T-cell (primary cell): ENCODE measurements at places on chromosomes 12 and 14.

DNA sequence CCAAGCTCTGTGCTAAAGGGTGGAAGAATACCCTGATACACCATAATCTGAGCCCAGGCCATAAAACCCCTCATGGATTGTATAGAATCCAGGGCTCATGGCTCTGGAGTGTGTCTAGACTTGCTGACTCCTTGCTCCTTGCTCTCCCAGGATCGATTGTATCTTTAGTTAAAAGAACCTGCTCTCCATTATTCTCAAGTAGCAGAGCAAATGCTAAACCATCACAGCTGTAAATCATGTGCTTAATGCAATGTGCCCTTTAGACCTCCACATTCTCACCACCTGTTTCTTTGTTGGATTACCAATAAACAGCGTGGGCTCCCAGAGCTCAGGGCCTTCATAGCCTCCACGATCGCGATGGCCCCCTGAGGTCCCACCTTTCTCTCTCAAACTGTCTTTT lies 411.6 kb upstream of the FBXO33 start:
- no peak for DNase-seq

- no peak for DNase-seq
Observed at GRCh38 chr12:70661466-70662161, 24.4 kb upstream of the PTPRB start.

GRCh38 chr12:68559246-68559645 lies 51.5 kb upstream of the RAP1B start:
- DNase-seq, result no peak

GRCh38 chr12:128969480-128970055 lies 116.3 kb downstream of the GLT1D1 start:
- no peak for DNase-seq

GRCh38 chr14:87960013-87960787 lies 32.8 kb downstream of the GALC start:
- no peak for DNase-seq

DNA sequence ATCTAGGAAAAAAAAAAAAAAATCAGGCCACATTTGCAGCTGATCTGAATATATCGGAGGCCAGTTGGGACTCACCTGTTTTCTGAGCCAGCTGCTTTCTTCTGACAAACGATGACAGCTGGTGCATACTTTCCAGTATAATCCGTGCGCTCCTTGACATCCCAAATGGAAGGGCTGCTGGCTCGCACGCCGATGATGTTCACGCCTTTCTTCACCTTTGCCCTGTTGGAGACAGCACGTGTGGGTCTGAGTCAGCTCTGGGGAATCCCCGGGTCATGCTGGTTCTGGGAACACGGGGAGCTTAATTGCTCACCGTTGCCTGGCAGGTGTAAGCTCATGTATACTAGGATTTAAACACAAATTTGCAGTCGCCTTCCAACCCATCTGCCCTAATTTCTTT lies 372.8 kb downstream of the TMEM132D start:
- DNase-seq, result no peak

DNA sequence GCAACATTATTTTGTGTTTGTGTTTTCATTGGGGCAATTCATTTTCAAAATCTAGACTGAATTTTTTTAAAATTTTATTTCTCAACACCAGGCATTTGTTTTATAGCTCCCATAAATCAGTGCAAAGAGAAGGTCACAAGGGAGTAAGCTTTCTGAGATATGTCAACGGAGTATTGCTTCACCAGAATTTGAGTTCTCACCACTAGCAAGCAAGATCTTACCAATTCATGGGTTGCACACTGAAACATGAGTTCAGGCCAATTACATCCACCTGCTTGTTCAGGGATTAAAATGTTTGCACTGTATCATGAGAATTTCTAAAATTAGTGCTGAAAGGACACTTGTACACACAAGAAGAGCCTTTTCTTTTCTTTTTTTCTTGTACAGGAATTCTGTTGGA lies 121.9 kb downstream of the CAND1 start:
- DNase-seq, result no peak

- no peak for DNase-seq
Observed at GRCh38 chr12:14238221-14238792, 127.2 kb upstream of the ATF7IP start.

GRCh38 chr12:11630046-11630706 lies 19.3 kb upstream of the ETV6 start:
- DNase-seq, result no peak

- DNase-seq, result no peak
Observed at GRCh38 chr14:32009221-32009975, 67.7 kb upstream of the ARHGAP5 start.

- DNase-seq, result no peak
Observed at GRCh38 chr12:124737772-124738635, 125.7 kb downstream of the SCARB1 start.

- no peak for DNase-seq
Observed at GRCh38 chr14:79544698-79545070, 666.6 kb downstream of the DIO2 start.

DNA sequence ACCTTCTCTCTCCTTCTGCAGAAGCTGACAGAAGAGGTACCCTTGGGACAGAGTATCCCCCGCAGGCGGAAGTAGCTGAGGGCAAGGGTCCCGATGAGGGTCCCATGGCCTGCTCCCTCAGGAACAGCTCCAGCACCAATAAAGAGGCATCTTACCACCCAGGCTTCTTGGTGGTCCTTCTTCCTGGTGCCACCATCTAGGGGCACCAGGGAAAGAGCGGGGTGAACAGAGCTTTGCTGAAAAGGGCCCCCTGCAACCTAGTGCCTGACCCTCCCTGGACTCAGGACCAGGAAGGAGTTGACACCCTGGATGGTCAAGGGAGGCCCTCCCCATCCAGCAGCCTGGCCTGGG lies 591 bp upstream of the IRF9 start:
- no peak for DNase-seq

DNA sequence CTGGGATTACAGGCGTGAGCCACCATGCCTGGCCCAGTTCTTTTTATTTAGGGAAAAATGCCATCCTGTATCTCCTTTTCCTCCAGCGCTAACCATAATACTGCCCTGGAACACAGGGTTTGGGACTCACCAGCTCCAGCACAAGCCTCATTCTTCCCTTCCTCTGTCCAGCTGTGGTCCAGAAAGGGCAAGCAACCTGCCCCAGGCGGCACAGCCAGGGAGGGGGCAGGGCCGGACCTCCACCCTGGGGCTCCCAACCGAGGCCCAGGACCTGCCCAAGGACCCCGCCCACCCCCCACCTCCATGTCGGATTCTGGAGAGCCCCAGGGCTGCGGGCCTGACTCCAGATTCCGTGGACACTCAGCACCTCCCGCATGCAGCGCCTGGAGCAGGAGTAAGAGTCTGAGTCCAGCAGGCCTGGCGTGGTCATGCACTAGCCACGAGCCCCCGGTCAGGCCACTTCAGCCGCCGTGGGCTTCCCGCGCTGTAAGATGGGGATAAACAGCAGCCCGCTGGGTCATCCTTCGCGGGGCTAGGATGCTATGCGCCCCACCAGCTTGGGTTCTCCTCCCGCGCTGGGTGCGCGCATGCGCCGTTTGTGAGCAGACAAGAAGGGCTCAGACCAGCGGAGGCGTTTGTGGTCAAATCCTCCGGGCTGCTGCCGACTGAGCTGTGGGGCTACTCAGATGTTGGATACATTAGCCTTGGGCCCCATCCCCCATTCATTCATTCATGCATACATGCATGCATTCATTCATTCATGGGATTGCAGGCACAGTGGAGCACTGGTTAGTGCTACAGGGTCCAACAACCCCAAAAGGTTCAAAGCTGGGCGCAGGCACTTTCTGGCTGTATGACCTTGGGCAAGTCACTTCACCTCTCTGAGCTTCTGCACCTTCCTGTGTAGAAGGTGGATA lies 16.3 kb downstream of the TMEM119 start:
- DNase-seq, result no peak

DNA sequence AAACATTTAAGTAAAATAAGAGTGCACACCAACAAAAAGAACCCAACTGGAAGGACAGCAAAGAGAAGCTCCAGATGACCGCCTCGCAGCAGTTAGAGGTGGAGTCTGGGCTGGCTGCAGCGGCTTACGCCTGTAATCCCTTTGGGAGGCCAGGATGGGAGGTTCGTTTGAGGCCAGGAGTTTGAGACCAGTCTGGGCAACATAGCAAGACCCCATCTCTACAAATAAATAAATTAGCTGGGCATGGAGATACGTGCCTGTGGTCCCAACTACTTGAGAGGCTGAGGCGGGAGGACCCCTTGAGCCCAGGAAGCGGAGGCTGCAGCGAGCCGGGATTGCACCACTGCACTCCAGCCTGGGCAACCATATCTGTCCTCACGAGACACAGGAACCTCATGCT lies 15.2 kb downstream of the LRCOL1 start:
- DNase-seq, result no peak

- no peak for DNase-seq
Observed at GRCh38 chr12:41442896-41443295, 254.8 kb downstream of the PDZRN4 start.

DNA sequence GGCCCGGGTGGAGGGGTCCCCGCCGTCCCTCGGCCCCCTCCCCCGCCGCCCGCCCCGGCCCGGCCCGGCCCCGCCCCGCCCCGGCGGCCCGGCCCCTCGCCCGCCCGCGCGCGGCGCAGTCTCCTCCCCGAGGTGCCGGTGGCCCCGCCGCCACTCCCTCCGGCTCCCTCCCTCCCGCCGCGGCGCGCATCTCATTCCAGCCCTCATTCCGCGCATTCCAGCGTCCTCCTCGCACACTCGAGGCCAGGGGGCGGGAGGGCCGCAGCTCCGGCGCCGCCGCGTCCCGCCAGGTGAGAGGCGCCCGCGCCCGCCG lies at the start of gene TEAD4:
Gene TEAD4 (plus strand): TSS at position 206 of the 313 bp plus-strand sequence.
- no peak for DNase-seq

DNA sequence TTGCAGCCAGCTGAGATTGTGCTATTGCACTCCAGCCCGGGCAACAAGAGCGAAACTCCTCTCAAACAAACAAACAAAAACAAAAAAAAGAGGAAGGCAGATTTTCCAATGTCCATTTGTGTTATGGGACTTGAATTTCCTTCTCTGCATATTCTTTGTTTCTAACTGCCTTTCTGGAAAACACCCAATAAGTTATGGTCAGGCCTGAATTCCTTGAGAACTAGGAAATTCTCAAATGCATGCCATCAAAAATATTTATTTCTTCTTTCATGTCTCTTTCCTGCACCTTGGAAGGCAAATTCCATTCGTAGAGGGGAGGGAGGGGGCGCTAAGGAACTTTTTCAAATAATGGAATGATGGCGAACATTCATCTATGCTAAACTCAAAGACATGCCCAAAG lies 117.6 kb upstream of the TMCC3 start:
- DNase-seq, result no peak

DNA sequence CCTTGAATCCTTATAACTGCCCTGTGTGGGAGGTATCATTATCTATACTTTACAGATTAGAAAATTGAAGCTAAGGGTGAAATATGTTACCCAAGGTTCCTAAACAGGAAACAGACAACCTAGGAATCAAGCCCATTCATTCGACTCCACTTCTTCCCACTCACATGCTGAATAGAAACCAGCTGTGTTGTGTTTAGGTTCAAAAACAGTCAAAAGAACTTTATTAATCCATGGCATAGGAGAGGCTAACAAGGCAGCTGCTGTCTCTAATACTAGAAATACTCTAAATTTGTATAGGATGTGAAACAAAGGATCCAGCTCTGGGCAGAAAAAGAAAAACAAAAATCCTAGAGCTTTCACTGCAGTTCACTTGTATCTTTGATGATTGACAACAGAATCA lies 9.9 kb downstream of the AMDHD1 start:
- DNase-seq, result no peak

DNA sequence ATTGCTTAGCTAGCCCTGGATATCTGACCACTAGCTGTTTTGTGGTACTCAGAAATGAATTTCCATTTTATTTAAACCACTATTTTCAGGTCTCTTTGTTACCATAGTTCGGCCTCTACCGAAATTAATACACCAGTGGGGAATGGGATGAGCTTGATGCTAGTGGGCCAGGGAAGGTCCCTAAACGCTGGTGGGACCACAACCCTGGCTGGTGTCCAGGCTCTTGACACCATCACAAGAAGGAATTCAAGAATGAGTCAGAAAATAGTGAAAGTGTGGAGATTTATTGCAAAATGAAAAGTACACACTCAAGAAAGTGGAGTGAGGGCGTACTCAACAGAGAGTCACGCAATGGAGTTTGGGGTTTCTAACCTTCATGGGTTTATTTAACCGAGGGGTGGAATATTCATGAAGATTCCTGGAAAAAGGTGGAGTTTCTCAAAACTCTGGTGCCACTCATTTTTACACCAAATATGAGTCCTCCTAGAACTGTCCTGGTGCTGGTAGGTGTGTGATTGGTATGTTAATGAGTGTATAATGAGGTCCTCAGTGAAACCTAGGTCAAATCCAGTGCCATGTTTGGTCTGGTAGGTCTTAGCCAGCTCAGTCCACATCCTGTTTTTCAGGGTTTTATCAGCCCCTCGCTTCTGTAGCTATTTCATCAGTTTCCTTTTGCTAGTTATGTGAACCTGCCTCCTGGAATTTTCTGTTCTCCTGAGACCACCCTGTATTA lies 38.9 kb upstream of the LRP6 start:
- no peak for DNase-seq

- DNase-seq, result no peak
Observed at GRCh38 chr12:40168868-40169267, 55.9 kb upstream of the LRRK2 start.

DNA sequence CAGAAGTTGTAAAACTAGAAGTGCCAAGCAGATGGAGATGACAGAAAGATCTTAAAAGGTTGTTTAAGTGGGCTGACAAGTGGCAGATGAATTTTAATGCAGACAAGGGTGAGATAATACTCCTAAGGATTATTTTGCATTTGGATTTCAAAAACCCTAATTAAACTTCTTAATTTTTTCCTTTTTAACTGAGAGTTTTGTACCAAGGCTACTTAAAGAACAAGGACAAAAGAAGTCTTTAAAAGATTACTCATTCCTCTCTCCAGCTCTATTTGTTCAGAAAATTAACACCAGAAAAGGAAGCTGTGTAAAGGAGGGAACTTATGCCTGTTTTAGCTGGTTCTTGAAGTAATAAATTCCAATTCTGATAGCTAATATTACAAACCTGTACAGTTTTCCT lies 275.4 kb downstream of the ETNK1 start:
- DNase-seq, result no peak

DNA sequence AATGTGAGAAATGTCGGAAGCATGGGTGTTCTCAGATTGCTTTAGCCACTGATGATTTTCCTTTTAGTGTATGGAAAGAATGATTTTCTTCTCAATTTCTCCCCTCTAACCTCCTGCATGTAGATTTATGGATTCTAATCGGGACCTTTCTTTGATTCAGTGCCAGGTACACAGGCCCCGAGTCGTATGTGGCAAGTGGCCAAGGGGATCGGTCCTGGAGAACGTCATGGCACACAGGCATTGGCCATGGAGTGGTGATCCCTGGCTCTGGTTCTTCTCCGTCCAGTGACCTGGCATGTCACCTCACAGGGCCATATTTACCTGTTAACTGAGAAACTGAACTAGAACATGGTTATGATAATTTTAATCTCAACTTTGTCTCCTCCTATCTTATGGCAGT lies 58.1 kb downstream of the ETV6 start:
- no peak for DNase-seq

- no peak for DNase-seq
Observed at GRCh38 chr12:20390846-20391245, 22.5 kb downstream of the PDE3A start.

DNA sequence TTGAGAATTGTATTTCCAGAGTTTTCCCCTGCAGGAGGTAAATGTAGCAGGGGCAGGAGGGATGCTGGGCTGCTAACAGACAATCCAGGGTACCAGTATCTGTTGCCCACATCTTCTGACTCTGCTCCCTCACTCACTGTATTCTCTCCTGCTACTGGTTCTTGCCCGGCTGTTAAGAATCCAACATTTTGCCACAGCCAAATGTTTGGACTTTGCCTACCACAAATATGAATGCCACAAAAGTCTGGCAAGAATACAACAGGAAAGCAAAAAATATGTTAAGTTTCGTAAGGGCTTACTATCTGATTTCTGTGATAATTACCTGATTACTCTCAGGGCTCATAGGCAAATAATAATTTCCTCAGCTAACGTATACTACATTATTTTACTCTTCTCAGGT lies 160.0 kb downstream of the BCAT1 start:
- DNase-seq, result no peak
